DMS79 (cell line): ENCODE measurements at places on chromosomes 1 and 21.

DNA sequence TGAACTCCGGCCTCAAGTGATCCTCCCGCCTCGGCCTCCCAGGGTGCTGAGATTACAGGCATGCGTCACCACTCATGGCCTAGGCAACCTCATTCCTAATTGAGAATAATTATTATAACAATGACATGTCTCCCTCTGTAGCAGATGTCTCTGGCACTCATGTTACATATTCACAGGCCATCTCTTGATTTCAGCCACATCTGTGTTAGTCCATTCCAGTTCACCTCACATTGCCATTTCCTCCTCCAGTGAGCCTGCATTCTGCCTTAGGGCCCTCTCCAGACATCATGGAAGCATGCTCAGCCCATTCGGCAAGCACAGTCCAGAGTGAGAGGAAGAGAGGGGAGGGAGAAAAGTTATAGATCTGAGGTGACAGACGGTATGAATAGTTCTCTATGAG is 32.5 kb downstream of the CDKN2C start:
- peak; percentile 55 for DNase-seq

DNA sequence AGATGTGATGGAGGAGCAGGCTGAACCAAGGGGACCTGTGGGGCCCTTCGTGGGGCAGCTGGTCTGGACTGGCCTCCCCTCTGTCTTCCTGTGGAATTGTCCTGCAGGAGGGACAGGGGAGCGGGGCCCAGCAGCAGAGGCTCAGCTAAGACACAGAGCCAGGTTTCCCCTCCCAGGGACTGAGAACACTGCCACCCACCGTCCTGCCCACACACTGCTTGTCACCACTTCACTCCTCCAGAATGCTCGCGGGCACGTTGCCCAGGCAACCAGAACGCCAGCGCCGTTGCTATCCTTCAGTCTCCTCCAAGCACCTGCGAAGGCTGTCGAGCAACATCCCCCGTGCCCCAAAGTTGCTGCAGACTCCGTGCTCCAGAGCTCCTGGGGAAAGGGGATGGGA is 46.4 kb downstream of the AJAP1 start:
- DNase-seq = peak; percentile 70

GRCh38 chr1:38833146-38833545 is 26.4 kb downstream of the RRAGC start:
- DNase-seq = no peak

GRCh38 chr21:35075546-35075945 is 26.4 kb upstream of the RUNX1 start:
- DNase-seq = no peak

DNA sequence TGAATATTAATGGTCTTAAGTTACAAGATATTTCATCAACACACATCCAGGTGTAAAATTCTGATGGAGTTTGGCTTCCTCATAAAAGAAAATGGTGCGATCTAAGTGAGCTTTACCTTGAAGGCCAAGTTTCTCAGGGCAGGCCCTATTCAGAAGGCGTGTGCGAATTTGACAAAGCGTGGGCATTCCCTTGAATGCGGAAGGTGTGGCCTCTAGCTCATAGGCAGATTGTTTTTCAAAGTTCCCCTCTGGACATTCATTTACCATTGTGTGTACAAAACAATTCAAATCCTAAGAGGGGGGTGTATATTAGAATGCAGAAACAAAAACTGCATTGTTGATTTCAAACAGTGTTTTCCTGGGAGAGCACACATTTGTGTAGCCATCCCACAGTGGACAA is 411.9 kb upstream of the PKN2 start:
- no peak for DNase-seq

DNA sequence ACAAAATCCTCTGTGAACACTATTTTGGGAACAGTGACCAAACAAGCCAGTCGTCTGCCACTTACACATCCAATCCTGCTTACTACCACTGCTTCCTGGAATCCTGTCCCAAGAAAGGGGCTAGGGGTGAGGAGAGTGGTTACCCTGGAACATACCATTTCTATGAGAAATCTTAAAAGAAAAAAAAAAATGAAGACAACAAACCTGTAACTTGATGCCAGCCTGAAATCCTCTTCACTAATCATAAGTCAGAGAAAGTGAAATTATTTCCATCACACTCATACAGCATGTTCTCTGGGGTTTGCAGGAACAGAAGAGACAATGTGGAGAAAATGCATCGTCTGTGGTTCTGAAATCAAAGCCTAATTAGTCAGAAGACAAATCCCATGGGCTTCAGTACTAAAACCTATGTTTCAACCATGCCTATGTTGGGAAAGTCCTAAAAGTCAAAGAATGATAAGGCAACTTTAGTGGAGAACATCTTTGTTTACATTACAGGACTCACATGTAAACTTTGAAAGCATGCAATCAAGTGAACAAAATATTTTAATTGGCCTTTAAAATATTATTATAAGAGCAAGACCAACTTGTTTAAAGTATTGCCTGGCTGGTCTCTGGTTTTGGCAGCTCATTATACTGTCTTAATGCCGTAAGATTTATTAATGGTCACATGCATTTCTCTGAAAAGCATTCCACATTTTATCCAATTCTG is 220.7 kb downstream of the LTN1 start:
- no peak for DNase-seq

DNA sequence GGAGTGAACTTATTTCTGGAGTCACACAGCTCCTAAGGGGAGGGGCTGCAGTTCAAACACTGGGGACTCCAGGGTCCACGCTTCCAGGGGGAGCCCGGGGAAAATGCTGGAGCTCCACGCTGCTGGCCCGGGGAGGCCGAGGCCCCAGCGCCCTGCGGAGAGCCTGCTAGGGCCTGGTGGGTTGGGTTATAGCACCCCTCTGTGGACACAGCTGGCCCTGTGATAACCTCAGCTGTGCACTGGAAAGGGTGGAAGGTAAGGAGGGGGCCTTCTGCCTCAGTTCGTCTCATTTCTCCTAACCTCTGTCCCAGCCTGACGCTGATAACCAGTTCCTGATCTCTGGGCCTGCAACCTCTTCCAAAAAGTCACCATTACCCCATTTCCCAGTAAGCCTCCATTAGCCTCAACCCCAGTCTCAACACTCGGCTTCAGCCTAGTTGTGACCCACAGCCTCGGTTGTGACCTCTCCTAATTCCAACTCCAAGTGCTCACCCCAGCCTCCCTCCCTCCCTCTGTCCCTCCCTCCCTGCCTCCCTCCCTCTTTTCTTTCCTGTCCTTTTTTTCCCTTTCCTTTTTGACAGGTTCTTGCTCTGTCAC is 7.1 kb downstream of the NBL1 start:
- peak; percentile 23 for DNase-seq

- no peak for DNase-seq
These were observed 56.2 kb downstream of the RUNX1 start for GRCh38 chr21:34992736-34993398.

DNA sequence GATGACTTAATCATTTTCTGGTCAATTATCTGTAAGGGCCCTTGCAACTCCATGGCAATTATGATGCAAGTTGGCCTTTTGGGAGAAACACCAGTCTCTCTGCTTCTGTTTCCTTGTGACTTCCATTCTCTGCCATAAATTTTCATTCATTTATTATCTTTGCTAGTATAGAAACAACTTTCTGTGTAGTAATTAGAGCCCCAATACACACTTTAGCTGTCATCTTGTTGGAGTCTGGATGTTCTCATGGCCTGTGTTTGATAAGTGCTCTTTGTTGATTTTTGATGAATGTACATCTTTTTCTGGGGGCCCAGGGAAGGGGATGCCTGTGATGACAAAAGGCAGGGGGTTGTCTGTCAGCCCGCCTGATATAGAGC is 22.4 kb downstream of the PROX1 start:
- no peak for DNase-seq

DNA sequence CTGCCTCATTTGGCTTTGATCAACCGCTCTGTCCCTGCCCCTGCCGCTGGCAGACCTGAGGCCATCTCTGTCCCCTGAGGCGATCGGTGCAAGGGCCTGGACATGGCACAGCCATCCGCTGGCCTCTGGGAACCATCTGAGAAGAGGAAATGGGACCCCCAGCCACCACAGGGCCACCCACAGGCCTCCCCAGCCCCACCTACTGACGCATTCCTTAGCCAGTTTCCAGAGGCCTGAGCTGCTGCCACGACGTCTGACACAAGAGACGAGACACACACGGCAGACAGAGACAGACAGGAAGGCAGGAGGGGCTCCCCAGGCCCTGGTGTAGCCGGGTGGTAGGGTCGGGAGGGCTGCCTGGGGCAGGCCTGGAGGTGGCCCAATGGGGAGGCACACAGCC is 37.3 kb upstream of the EDN2 start:
- DNase-seq = no peak

DNA sequence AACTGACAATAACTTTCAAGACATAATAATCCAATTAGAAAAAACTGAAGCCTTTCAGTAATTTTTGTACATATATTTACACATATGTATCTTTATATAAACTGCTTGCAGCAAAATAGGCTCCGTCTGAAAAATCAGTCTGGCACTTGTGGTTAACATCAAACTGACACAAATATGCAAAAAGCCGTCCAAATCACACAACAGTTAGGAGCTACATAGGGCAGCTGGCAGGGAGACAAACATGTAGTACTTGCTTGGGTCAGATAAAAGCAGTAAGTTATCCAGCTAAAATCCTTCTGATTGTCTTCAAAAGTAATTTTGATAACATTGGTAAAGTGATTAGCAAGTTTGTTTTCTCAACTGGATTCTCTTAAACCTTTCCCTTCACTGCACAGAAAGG is 14.7 kb upstream of the GUCA2A start:
- no peak for DNase-seq

- no peak for DNase-seq
These were observed 60.8 kb upstream of the RNF11 start for GRCh38 chr1:51175278-51175677.

GRCh38 chr1:216216305-216216704 is 206.9 kb downstream of the USH2A start:
- no peak for DNase-seq

DNA sequence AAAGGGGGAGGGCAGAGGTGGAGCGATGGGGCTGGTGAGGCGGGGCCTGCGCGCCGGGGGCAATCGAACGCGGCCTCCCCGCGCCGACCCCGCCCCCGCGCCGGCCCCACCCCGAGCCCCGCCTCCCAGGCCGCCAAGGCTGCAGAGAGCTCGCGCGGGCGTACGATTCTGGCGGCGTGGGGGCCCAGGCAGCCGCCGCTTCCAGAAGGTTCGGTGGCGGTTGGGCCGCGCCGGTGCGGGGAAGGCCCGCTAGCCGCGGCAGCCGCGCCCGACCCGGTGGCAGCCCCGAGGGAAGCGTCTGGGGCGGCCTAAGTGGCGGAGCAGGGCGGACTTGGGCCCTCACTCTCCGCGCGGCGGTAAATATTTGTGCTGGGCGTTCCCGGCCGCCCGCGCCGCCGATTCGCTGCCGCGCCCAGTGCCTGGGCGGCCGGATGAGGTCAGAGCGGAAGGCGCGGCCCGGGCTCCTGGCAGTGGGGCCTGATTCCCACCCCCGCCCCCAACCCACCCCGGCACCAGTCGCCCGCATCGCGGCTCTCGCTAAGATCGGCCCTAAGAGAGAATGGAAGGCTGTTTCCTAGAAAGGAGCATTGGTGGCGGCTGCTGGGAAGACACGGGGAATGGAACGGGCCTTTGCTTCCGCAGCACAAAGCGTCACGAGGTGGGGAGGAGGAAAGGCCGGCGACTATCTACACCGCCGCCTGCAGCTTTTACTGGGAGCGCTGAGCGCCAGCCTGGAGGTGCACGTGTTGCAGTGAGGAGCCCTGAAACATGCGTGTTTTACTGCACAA is at the start of gene ACOT7:
Gene ACOT7, minus strand, starts transcription at position 368 of the 788 bp plus-strand sequence. CDS start 368 bp downstream, outside the sequence.
- DNase-seq = peak; percentile 66

- DNase-seq = no peak
These were observed 55.6 kb downstream of the UCK2 start for GRCh38 chr1:165883056-165883455.

DNA sequence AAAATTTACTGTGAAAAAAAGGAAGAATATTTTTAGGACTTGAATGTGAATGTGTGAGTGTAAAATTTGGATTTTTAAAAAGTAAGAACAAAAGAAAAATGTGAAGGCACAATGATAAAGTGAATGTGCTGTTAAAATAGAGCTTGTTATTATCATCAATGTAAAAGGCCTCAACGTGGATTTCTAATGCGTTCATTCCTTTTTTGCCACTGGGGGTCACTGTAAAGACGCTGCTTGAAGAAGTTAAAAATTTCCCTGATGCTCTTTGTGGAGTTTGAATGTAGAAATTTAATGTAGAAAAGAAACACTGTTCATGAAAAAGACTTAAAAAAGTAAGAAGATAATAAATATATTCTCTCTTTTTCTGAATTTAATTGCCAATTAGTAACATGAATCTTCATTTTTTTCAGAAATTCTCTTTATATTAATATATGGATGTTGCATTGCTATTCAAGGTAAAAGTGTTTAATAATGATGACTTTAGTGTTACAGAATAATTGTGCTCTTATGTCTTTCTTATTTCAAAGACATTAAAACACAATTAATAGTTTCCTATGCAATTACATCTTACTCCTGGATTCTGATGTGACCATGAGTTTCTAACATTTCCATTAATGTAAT is 161.5 kb downstream of the DNM3 start:
- DNase-seq = peak; percentile 0

DNA sequence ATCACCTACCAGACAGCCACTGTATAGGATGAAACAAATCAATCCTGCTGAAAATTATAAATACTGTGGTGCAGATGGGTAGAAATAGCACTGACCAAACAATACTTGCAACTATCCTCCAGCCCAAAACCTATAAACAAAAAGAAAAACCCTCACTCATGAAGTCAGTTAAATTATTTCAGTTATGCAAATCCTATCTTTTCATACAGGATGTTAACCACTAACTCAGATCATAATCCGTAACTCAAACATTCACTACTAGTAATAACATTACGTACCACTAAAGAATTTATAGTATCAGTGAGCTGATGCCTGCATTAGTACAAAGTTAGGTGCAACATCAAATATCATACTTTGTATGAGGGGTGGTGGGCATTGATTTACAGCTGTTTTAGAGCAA is 2.6 kb downstream of the NDC1 start:
- no peak for DNase-seq

DNA sequence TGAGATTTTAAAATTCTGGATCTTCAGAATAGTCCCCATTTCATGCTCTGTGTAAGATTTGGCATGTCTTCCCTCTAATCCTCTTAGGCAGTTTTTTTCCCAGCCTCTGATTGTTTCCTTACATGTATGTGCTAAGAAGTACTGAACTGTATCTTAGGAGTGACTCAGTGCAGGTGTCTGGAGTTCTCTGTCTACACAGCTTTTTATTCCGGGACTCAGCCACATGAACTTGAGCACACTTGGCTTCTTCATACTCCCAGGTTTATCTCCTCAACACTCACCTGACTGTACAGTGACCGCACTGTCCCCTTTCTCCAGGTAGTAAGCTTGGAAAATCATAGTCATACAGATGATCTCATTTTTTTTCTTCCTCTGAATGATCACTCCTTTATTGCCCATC is 50.7 kb downstream of the SYT14 start:
- no peak for DNase-seq
